Endothelial cell of umbilical vein (primary cell): ENCODE measurements at places on chromosomes 12 and 14. TPM values are rescaled to one million over a fixed set of nuclear protein-coding genes. Genes with fewer than 3 reads are reported as not detected.

The CLEC14A gene
- 562 and 569 TPM in 2 replicates for polyA plus RNA-seq

GRCh38 chr14:99612071-99612737 is 8.2 kb upstream of the CCDC85C start:
- H3K4me3 ChIP-seq = no peak overlapping the region
- no peak overlapping the region for H3K27ac ChIP-seq
- H3K27me3 ChIP-seq = no peaks in the 10 kb centered on the region
- peaks cover 22% of the 10 kb centered on the region for H3K4me1 ChIP-seq
- no peaks in the 10 kb centered on the region for H3K36me3 ChIP-seq

The PPP4R4 gene
- polyA plus RNA-seq = not detected in 2 replicates

DNA sequence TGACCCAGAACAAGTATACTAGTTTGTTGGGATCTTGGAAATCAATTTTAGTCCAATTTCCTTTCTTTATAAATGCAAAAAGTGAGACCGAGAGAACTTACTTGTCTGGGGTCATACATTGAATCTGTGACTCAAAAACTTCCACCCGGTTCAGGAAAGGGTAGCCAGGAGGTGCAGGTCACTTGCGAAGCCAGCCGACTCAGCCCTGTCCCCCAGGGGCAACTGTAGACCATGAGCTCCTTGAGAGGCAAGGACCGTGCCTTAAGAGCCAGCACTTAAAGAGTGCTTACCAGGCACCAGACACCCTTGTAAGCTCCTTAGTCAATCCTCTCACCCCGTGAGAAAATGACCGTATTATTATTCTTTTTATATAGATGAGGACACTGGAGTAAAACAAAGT is 505 bp upstream of the BCDIN3D start:
- peak overlapping the region; percentile 50 for H3K27ac ChIP-seq
- peaks cover 10% of the 10 kb centered on the region for H3K27me3 ChIP-seq
- peak overlapping the region; percentile 24 for H3K4me3 ChIP-seq

The TTC9 gene
- 0.06 TPM in 2 replicates for polyA plus RNA-seq

The MAP3K9 gene
- polyA plus RNA-seq = 0.06 and 0.08 TPM in 2 replicates

- no peak overlapping the region for H3K27ac ChIP-seq
- H3K4me3 ChIP-seq = no peak overlapping the region
- no peak for DNase-seq
- H3K4me1 ChIP-seq = no peaks in the 10 kb centered on the region
These were observed 471.7 kb upstream of the STXBP6 start for GRCh38 chr14:25521616-25522015.

GRCh38 chr12:105428793-105429395 is 98.4 kb downstream of the C12orf75 start:
- H3K36me3 ChIP-seq = no peaks in the 10 kb centered on the region
- no peak for DNase-seq
- H3K4me3 ChIP-seq = no peak overlapping the region
- no peaks in the 10 kb centered on the region for H3K27me3 ChIP-seq
- H3K4me1 ChIP-seq = peaks cover 20% of the 10 kb centered on the region
- no peak overlapping the region for H3K27ac ChIP-seq

DNA sequence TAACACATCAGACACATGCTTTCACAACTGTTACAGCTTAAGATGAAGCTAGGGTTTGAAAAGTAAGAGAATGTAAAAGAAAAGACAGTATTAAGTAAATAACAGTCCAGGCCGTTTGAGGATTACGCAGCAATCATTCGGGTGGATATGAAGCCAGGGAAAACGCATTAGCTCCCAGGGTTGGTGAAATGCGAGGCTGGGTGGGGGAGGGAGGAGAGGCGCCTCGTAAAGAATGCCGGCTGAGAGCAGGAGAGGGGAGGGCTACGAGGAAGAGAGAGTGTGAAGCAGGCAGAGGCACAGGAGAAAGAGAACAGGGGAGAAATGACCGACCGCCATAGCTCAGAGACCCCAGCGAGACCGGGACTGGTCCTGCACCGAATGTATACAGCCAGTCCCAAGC is 73.0 kb downstream of the IQSEC3 start:
- no peak overlapping the region for H3K27ac ChIP-seq
- no peak overlapping the region for H3K4me3 ChIP-seq
